NCI-H446 (cell line): ENCODE measurements at places on chromosomes 2 and 18.
A peak's percentile ranks its signal among the peaks of the same experiment; 100 is the strongest.

DNA sequence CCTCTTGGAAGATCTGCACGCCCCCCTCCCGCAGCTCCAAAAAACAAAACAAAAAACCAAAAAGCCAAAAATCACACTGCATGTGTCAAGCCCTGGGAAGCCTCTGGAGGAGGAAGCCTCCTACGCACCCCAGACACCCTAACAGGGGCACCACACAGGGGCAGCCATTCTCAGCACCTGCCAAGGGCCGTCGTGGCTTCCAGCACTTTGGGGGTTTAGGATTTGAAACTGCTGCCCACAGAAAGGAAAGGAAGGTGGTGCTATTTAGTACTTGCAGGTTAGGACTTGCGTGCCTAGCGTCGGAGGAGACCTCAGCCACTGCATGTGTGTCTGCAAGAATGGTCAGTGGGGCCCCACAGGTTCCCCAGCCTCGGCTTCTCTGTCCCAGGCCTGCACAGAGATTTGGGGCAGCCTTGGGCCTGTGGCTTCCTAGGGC, 419 bp upstream of the GPR55 start:
- DNase-seq = no peak

- DNase-seq = no peak
Measured at GRCh38 chr2:119134775-119135174, 23.8 kb downstream of the C1QL2 start.

GRCh38 chr18:77134611-77135010, 2.0 kb upstream of the MBP start:
- no peak for DNase-seq

GRCh38 chr18:2412281-2412680, 159.0 kb downstream of the METTL4 start:
- DNase-seq = no peak

- DNase-seq = no peak
Measured at GRCh38 chr18:79489899-79490625, 94.3 kb downstream of the NFATC1 start.

DNA sequence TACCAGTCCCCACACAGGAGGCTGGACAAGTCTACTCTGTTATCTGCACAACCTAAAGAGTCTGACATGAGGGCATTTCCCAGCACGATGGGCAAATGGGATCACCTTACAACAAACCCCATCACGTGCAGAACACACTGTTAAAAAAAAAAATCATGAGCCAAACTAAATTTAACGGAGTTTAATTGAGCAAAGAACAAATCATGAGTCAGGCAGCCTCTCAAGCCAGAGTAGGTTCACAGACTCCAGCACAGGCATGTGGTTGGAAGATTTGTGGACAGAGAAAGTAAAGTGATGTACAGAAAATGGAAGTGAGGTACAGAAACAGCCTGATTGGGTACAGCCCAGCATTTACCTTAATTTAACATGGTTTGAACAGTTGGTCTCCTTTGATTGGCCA, 59.9 kb downstream of the KYNU start:
- DNase-seq = no peak

- DNase-seq = no peak
Measured at GRCh38 chr18:59414111-59414653, 55.1 kb upstream of the LMAN1 start.

GRCh38 chr2:180943275-180943674, 37.1 kb upstream of the UBE2E3 start:
- no peak for DNase-seq

DNA sequence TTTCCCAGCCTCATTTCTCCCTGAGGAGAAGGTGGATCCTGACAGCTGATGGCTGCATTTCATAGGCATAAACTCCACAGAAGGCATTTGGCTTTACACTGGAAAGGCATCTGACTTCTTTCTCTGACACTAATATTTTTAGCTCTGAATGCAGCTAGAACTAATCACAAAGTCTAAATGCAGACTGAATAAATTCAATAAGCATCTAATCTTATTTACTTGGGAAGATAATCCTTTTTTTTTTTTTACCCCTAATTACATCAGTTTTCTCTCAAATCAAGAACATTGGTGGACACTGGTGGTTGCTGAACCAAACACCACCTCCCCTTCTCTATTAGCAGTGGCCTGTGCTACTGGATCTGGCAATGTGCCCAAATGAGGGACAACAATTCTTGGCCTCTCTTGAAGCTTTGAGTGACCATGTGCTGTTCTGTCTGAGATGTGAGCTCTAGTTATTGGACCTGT, 50.9 kb upstream of the CD226 start:
- peak; percentile 1 for DNase-seq

DNA sequence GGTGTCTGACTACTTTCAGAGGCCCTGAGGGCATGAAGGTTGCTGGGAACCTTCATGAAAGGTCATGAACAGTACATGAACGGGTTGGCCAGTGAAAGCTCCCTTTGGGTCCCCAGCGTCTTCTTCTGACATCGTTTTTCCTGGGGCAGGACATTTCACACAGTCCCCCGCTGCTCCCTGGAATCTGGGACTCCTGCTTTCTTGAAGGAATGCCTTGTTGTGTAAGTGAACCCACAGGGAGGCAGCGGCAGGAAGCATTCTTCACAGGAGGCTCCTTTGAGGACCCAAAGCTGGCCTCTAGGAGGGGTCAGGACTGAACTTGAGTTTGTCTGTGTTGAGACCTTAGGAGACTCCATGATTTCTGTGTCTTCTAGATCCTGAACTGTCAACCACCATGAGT, 144.3 kb downstream of the KCNE4 start:
- no peak for DNase-seq

DNA sequence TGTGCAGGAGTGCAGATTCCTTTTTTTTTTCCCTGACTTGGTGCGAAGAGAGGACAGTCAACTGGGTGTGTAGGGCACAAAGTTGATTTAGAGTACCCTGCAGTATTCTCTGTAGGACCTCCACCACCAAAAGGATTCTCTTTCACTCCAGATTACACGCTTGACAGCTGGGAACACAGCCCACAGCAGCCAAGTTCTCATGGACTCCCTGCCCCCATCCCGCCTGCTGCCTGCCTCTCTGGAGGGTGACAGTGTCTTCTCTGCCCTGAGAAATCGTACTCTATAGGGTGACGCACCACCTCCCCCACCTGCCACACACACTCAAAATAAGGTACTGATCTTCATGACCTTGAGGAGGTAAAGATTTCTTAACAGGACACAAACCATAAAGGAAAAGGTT, 26.6 kb upstream of the IHH start:
- DNase-seq = no peak

DNA sequence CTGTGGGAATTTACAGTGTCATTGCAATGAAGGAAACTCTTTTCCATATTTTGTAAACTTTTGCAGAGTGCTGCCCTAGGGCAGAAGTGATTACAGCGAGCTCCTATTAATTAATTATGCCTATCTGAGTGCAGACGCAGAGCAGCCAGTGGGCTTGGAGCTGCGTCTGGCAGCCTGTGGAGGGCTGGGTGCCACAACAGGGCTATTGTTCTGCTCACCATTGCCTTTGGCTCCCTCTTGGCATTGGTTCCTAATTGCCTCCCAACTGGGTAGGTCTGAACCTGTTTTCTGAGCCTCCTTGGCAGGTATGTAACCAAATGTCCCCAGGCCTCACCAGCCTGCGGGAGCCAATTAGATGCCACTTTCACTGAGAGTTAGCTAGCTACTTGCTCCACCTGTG, 25.6 kb upstream of the ITGB6 start:
- no peak for DNase-seq

- DNase-seq = no peak
Measured at GRCh38 chr2:168176402-168176801, 71.0 kb downstream of the STK39 start.

DNA sequence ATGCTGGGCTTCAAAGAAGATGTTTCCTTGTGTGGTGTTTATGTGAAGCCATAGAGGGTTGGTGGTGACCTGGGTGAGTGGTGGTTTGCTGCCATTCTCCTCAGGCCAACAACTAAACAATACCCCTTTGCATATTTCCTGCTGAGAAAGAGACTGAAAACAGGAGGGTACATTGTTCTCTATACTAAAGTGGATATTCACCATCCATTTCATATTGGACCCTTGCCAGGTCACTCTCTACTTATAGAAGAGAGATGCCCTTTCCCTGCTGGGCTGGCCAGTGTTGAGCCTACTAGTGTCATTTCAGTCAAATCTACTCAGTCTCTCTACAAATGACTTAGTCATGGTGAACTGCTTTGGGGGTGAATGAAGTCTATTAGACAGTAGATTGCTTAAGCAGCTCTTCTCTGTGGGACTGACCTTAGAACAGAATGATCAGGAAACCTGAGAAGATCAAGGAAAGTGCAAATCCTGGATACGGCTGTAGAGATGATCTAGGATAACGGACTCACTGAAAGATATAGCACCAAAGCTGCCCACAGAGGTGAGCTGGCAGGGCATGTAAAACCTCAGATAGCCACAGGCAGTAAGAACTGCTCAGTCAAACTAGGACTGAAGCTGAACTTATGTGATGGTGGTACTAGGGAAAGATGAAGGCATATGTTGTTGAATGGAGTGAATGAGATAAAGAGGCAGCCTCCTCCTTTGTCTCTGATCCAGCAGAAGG, 154.9 kb downstream of the MYO3B start:
- no peak for DNase-seq

GRCh38 chr2:240356700-240357640, 78.5 kb upstream of the GPC1 start:
- no peak for DNase-seq

GRCh38 chr2:5925604-5926003, 233.4 kb downstream of the SOX11 start:
- no peak for DNase-seq

GRCh38 chr2:132936791-132937190, 266.8 kb upstream of the LYPD1 start:
- no peak for DNase-seq

DNA sequence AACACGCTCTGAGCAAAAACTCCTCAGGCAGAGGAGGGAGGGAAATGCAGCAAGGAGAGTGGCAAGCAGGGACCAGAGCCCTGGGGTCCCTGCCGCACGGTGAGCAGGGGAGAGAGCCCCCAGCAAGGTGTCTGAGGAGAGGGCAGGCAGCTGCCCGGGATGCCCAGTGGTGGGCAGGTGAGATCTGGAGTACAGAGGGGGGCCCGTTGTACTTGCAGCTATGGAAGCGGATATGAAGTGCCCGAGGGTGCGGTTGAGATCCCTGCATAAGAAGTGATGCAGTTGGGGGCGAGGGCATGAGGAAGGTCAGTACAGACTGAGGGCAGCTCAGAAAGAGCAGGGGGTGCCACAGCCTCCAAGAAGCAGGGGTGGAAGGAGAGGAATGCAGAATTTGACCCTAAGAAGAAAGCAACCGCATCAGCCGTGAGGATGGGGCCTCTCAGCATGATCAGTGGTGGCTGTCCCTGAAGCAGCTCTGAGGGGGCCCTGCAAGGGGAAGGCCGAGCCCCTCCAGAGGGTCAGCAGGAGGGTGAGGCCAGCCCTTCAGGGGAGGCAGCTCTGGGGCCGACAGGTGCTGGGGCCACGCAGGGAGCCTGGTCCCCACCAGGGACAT, 29.4 kb downstream of the MTERF4 start:
- no peak for DNase-seq

GRCh38 chr2:156522864-156523440, 86.8 kb downstream of the GPD2 start:
- DNase-seq = no peak

- no peak for DNase-seq
Measured at GRCh38 chr2:120634533-120634932, 101.1 kb upstream of the GLI2 start.

- DNase-seq = no peak
Measured at GRCh38 chr2:22904126-22904684, 480.8 kb upstream of the KLHL29 start.

DNA sequence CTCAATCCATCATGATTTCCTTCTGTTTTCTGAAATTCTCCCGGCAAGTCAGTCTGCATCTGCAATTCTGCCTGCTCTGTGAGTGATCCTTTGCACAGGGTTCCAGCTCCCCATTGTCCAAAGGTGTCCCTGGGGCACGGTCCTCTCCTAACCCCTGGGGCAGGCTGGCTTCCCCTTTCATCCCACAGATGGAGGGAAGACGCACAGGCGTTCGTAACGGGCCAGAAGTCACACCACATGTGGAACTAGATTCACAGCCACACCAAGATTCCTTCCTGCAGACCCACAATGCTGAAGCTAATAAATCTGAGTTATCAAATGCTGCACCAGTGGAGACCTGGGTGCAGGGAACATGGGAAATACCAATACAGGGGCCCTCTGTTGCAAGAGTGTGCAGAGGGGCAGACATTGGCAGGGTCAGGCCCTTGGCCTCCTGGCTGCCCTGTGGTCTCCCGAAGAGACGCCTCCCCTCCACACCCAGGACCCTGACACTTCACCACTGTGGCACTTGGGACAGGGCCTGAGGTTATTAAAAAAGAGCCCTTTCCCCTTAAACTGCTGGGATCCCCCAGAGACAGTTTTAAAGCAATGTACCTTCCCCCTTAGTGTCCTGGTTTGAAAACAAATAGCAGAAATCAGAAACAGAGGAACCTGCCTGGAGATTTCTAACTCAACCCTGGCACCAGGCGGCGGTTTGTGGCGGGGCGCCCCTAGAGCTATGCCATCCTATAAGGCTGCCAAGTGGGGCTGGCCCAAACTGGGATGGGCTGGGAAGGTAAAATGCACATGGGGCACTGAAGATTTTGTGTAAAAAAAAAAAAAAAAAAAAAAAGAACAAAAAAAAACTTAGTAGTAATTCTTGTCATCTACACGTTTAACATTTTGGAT, 15.4 kb downstream of the ZNF516 start:
- DNase-seq = no peak

- DNase-seq = peak; percentile 93
Measured at GRCh38 chr2:71276311-71277146, 49.6 kb upstream of the PAIP2B start.

- no peak for DNase-seq
Measured at GRCh38 chr2:160889439-160890170, 270.6 kb upstream of the TANK start.

- no peak for DNase-seq
Measured at GRCh38 chr18:24065906-24066305, 51.4 kb downstream of the TTC39C start.

DNA sequence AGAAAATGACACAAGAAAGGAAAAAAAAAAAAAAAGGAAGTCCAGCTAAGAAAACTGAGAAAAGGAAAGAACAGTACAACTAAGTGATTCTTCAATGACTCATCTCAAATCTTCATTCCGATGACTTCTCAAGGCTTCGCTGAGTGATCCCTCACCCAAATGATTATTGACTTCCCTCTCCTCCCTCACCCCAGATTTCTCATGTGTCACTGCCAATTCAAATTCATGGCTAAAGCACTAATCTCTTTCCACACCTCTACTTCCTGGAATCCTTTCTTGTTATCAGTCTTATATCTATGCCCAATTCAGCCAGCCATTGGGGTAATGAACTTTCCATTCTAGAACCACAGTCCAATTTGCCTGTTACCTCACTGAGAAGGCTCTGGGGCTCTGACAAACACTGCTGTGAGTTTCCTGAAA, 7.2 kb upstream of the ABCB11 start:
- no peak for DNase-seq

- no peak for DNase-seq
Measured at GRCh38 chr2:162328424-162329157, 10.1 kb upstream of the IFIH1 start.

- no peak for DNase-seq
Measured at GRCh38 chr2:98554116-98554861, 54.0 kb downstream of the COA5 start.

DNA sequence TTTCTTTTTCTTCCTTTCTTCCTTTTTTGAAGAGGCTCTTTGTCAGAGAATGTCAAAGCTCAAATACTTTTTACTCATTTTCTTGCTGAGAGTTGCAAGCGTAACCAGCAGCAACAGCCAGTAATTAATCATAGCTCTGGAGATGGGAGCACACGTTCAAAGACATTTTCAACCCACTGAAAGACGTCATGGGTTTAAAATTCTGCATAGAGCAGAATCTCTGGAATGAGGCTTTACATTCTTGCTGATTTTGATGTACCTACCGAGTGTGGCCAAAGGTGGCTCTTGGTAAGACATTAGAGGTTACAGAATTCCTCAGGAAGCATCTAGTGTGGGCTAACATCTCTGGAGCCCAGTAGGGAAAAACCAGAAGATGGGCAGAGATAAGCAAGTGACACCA, 292.5 kb downstream of the MTX2 start:
- DNase-seq = no peak
